Fibroblast of lung (primary cell): ENCODE measurements at places on chromosomes 7 and 10. TPM values are rescaled to one million over a fixed set of nuclear protein-coding genes. Genes with fewer than 3 reads are reported as not detected.

Gene UNCX
- not detected in 2 replicates for total RNA-seq

Gene CSGALNACT2
- total RNA-seq, result 43.9 and 46.9 TPM in 2 replicates

Gene ZNF365
- 2.8 and 5.8 TPM in 2 replicates for total RNA-seq

Gene ATRNL1
- total RNA-seq, result 0.33 and 1.0 TPM in 2 replicates

Gene LRRD1
- total RNA-seq, result under 0.01 and 0.17 TPM in 2 replicates

Gene LZTS2
- total RNA-seq, result 120 and 129 TPM in 2 replicates

Gene CYP26C1
- total RNA-seq, result under 0.01 TPM in 2 replicates

Gene LRRC4
- 0.26 and 0.33 TPM in 2 replicates for total RNA-seq

Gene STEAP1
- total RNA-seq, result 60.9 and 69.9 TPM in 2 replicates

Gene CCDC136
- total RNA-seq, result 4.9 and 12.1 TPM in 2 replicates

Gene PTPN20
- 0.33 and 1.5 TPM in 2 replicates for total RNA-seq

Gene GNGT1
- total RNA-seq, result not detected in 2 replicates

Gene CC2D2B
- total RNA-seq, result 0.26 and 0.33 TPM in 2 replicates

Gene SVIL
- 60.9 and 94.3 TPM in 2 replicates for total RNA-seq

Gene NME8
- total RNA-seq, result not detected in 2 replicates

Gene MOGAT3
- not detected in 2 replicates for total RNA-seq

Gene SPDYE2B
- total RNA-seq, result not detected in 2 replicates

Gene DUSP5
- 14.9 and 27.6 TPM in 2 replicates for total RNA-seq

Gene NEUROD6
- not detected in 2 replicates for total RNA-seq

Gene MUC12
- total RNA-seq, result 0.50 and 0.51 TPM in 2 replicates

Gene NPY
- total RNA-seq, result not detected in 2 replicates

Gene SLC16A12
- under 0.01 TPM in 2 replicates for total RNA-seq

Gene OR2A42
- under 0.01 TPM in 1 of 2 replicates, not detected in the other for total RNA-seq

Gene GIMAP1
- total RNA-seq, result under 0.01 TPM in 2 replicates

Gene CHAT
- not detected in 2 replicates for total RNA-seq

Gene ABCC2
- total RNA-seq, result 0.26 and 0.66 TPM in 2 replicates

Gene JCAD
- 25.9 and 27.1 TPM in 2 replicates for total RNA-seq

Gene INSIG1
- 193 and 353 TPM in 2 replicates for total RNA-seq
